ENCODE measurements at places on chromosomes 2 and 18.

- no peak for DNase-seq
Observed at GRCh38 chr18:37673671-37674070, 108.1 kb upstream of the CELF4 start.

GRCh38 chr18:76465630-76466409, 29.2 kb downstream of the ZNF516 start:
- no peak for DNase-seq

DNA sequence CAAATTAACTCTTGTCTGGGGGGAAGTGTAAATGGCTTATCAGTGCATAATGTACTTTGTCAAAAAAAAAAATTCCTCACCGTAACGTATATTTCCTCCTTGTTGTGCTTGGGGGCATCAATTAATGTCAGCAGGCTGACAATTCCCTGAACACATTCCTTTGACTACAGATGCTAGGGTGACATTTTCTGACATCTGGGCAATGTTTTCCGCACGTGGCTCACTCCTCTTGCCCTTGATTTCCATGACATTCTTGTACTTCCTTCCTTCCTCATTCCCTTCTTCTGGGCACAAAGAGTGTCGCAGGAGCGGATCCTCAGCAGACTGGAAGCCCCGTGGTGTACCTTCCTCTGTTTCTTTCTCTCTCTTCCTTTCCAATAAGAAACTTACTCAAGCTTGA, 173.7 kb downstream of the SP3 start:
- DNase-seq = no peak

GRCh38 chr2:74564222-74564621, 9.7 kb downstream of the DOK1 start:
- DNase-seq = peak; percentile 87

DNA sequence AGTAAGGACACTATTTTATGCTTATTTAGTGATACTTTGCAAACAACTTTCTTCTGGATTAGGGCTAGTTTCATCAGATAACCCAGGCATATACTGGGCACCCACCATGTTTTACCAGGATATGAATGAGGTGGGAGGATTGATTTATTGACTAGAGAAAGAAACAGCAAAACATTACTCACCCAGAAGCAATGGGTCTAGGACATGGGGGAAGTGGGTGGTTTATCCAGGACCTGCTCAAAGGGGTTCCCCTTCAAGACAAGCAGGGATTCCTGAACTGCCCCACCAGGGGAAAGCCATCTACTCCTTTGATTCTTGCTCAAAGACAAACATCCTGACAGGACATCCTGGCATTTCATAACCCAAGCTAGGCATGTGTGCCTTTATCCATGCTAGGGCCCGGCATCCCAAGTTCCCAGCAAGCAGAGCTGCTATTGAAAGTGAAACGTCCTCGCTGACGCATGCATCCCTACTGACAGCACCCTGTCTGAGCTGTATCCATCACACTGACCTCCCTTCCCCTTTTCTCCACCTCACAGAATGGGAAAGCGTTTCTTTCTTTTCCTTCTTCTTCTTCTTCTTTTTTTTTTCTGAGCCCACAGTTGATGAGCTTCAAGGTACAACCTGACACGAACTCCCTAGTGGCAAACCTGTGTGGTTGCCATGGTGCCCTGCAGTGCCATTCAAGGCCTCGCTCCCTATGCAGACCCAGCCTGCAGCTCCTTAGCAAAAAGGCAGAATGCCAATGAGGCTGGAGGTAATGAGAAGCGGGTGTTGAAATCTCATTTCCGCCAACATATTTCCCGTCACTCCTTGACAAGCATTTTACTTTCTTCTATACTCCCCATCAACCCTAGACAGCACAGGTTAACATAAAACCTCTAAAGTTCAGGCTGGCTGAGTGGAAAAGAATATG, 70.5 kb downstream of the CLHC1 start:
- DNase-seq = peak; percentile 44

DNA sequence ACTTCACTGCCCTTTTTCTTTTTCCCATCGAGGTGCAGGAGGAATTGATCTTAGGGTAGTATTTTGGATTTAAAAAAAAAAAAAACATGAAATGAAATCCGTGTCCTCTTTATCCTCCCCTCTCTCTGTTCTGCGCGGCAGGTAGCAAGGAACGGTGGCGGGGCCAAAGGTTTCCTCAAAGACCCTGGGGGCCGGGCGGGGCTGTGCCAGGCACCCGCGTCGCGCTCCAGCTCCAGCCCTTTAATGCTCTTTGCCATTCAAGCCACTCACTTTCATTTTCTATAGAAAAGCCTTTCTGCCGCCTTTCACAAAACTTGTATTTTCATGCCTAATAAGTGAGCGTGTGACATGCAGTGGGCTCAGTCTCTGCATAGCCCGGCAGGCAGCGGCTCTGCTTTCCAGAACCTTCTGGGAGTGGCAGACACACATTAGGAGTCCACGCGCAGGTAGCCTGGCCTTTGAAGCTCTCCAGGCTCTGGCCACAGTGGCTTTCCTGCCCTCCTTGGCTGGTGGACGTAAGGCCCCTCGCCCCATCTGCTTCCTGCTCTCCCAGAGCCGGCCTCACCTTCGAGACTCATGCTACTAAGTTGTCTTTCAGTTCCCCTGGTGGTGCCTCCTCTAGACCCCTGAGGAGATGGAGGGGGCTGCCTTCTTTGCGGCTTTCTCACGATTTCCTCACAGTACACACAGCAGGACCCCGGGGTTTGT, 41.7 kb downstream of the AGAP1 start:
- DNase-seq = no peak

DNA sequence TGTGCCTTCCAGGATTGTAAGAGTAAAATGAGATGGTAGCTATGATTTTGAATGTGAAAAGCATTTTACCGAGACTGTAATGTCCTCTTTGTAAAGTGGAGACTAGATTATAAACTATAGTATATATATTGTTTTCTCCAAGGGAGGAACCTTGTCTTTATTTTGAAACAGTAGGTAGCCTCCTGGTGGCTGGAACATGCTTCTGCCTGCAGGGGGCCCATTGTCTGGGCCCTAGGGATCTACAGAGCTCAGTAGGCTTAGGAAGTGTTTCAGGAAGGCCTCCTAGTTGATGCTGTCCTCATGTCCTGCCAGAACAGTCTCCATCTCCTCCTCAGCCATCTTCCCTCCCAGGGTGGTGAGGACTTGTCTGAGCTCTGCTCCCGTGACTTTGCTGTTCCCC, 3.0 kb downstream of the PIKFYVE start:
- no peak for DNase-seq
